ENCODE measurements at places on chromosomes 4 and X.
A peak's percentile ranks its signal among the peaks of the same experiment; 100 is the strongest.

DNA sequence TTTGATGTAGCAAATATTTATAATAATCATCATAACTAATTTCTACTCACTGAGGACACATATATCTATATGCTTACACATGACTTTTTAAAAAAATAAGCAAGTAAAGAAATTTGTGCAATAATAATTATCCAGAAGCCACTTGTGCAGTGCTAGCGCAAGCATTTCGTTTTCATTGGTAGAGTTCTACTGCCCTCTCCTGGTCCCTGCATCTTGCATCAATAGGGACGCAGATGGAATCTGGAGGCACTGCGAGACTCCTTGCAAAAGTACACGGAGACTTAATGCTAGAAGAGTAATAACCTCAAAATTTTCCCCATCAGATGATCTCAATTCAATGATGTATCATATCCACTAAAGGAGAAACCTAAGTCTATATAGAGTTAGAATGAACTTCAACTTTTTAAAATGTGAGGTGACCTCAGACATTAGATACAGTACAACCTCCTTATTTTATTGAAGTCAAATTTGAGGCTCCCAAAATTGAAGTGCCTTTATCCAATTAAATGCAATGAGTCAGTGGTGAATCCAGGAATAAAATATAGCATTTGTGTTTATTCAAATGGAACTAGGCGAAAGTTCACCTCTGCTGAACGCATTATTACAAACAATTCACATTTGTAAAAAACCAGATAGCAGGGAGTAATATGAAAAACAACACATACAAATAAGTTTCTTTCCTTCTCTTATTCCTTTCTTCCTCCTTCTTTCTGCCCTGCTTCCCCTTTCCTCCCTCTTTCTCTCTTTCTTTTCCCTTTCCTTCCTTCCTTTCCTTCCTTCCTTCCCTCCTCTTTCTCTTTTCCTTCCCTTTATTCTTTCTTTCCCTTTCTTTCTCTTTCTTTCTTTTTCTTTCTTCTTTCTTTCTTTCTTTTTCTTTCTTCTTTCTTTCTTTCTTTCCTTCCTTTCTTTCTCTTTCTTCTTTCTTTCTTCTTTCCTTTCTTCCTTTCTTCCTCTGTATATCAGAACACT lies 450.0 kb downstream of the ANKRD50 start:
- DNase-seq: peak; percentile 81

DNA sequence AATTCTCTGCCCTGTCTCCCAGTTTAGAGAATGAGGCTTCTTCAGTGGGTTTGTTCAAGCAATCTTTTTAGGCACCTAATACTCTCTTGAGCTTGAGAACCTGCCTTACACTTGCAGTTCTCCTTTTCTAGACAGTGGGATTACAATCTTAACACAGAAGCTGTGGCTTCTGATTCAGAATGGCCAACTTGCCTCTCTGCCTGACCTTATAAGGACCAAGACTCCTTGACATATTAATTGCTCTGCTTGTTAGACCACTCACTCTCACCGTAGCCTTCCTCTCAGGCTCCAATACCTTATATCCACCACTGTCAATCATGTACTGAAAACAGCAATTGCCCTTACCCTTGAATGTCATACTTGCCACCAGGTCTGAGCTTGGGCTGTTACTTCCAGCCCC lies 338.7 kb upstream of the MAOA start:
- no peak for DNase-seq

- DNase-seq: no peak
These were observed 516.8 kb upstream of the ADGRL3 start for GRCh38 chr4:60683357-60683756.

GRCh38 chr4:25500626-25501316 lies 123.7 kb downstream of the ANAPC4 start:
- DNase-seq: no peak

GRCh38 chr4:156638925-156639605 lies 332.5 kb downstream of the PDGFC start:
- no peak for DNase-seq

DNA sequence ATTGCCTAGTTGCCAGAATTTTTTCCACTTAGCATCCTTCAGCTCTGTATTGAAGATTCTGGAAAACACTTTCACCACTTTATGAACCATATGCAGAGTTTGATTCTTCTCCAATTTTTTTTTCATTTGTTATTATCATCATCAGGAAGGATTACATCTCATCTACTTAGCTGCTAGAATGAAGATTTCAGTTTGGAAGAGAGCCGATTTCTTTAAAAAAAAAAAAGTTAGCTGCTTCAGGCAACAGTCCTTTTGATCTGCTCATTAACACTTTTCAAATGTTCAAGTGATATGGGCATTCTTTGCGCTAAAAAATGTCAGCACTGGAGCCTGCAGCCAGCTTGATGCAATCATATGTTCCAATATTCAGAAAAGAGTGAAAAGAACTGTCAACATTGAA lies 76.2 kb downstream of the ANTXR2 start:
- DNase-seq: no peak
